ENCODE measurements at places on chromosomes 1 and 21.
A peak's percentile ranks its signal among the peaks of the same experiment; 100 is the strongest.

GRCh38 chr1:182607566-182607965, 3.4 kb upstream of the RGS16 start:
- no peak for DNase-seq

- DNase-seq: no peak
These were observed 25.6 kb upstream of the CNN3 start for GRCh38 chr1:94952539-94952938.

GRCh38 chr21:17768840-17769446, 50.2 kb downstream of the C21orf91 start:
- no peak for DNase-seq

GRCh38 chr1:162400790-162401355, 11.1 kb downstream of the SH2D1B start:
- no peak for DNase-seq

DNA sequence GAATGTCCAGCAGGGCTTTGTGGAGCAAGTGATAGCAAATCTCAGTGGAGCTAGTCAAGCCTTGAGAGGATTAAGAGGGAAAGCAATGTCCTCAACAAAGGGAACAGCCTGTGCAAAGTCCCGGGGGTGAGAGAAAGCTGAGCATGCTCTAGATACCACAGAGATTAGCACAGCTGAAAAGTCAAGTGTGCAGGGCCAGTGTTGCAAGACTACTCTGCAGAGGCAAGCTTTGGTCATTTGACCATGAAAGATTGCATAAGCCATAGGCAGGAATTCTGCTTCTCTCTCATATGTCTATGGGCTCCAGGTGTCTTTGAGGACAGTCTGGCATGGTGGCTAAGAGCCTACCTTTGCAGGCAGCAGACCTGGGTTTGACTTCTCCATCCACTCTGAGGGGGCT, 181.0 kb upstream of the JUN start:
- no peak for DNase-seq

GRCh38 chr1:39360731-39361130, 130.7 kb upstream of the BMP8A start:
- DNase-seq: no peak

DNA sequence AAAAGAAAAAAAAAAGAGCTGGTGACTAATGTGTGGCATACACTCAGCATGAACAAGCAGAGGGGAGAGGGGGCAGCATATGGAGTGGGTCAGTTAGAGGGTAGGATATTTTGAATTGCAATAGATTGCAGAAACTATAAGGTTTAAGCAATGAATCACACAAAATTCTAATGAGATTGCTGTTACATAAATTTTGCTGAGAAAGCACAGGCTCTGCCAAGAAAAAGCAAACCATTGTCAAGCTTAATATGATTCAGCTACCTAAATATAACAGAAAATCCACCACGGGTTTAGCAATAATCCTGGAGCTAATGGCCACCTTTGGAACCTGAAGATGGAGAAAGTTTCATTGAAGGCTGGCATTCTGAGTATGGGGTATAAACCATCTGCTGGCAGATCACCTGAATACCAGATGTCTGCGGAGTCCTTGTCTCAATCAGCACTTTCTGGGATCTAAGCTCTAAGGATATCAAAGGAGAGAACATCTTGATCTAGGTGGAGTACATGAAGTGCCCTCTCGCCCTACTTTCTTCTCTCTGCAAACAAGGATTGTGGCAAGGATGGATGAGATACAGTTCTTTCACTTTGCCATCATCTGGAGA, 30.3 kb upstream of the ANGPTL7 start:
- DNase-seq: no peak

- DNase-seq: no peak
These were observed 22.8 kb downstream of the S100A6 start for GRCh38 chr1:153513023-153513422.

DNA sequence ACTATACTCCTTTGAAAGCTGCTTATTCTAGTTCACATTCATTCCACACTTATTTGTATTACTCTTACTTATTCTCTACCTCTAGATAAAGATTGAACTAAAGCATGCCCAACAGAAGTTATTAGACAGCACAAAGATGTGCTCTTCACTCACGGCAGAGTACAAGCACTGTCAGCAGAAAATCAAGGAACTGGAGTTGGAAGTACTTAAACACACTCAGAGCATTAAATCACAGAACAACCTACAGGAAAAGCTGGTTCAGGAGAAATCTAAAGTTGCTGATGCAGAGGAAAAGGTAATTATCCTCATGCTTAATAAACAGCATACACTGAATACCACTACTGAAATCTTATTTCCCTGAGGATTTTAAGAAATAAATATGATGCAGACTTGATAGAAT, 81.3 kb upstream of the PPIH start:
- no peak for DNase-seq

DNA sequence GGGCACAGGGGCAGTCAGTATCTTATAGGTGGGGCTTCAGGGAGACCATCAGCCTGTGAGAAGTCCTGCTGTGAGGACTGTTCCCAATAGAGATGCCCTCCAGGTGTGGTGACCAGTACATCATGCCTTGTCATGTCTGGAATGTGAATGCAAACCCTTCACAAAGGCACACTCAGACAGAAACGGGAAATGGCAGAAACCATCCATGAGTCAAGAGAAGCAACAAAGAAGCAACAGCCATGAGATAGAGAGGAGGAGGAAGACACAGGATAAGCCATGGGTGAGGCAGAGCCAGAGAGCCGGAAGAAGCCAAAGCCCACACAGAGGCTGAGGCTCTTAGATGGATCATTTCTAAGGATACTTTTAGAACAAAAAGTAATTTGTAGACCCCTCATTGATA, 20.1 kb upstream of the ZP4 start:
- no peak for DNase-seq

GRCh38 chr1:158177700-158178450, 2.8 kb upstream of the CD1D start:
- peak; percentile 95 for DNase-seq

- peak; percentile 78 for DNase-seq
These were observed 94.1 kb downstream of the CLDN17 start for GRCh38 chr21:30072496-30072895.

DNA sequence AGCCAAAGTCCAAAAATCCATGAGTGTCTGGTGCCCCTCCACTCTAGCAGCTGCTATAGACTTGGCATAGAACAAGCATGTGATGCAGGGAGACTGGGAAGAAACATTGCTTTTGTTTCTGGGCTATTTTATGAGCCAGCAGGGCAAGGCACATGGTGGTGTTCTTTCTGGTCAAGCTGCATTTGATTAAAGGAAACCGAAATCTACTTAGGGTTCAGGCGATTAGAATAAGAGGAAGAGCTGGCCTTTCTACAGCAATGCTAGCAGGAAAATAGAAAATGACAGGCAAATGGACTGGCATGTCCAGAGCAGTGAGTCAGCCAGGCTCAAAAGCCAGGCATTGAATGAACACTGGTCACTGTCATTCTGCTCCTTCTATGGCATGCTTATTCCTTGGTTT, 28.5 kb upstream of the ARHGAP29 start:
- DNase-seq: no peak

- no peak for DNase-seq
These were observed 320.5 kb upstream of the NR5A2 start for GRCh38 chr1:199706826-199707606.

- DNase-seq: no peak
These were observed 32.2 kb downstream of the RNF220 start for GRCh38 chr1:44437107-44437716.

GRCh38 chr1:24724345-24725208, 20.7 kb upstream of the CLIC4 start:
- peak; percentile 80 for DNase-seq
